Mucosa of gallbladder (tissue), 1 donor: ENCODE measurements at places on chromosomes 2 and 18.

DNA sequence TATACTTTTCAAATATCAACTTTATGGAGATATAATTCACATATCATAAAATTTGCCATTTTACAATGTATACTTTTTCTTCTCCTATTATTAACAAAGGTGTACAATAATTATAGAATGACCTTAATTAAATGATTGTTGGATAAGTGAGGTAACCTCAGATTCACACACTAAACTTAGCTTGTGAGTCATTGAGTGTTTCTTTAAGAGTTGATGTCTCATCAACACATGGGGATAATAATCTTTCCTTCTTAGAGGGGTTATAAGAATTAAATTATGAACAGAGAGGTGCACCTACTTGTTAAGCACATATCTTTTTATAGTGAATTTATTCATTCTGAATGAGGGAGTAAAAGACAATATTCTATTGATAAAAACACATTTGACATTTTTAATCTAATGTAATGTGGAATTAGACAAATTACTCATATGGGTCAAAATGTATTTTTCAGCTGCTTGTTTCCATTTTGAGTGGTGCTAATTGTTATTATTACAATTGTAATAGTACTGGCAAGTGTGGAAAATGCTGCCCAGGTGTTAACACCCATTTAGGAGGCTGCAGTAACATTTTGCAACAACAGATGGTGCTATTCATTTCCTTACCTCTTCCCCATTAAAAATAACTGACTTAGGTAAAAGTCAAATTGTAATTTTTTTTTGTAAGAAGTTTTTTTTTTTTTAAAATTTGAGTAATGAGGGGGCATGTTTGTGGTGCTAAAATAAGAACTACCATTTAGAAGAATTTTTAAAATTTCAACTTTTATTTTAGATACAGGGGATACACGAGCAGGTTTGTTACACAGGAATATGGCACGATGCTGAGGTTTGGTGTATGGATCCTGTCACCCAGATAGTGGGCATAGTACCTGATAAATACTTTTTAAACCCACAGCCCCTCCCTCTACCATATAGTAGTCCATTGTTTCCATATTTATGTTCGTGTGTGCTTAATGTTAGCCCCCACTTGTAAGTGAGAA lies 32.1 kb upstream of the DYNAP start:
- no peak for DNase-seq

- DNase-seq: no peak
Measured at GRCh38 chr18:26657631-26658581, 109.6 kb upstream of the KCTD1 start.

- DNase-seq: no peak
Measured at GRCh38 chr18:7390731-7391492, 160.0 kb downstream of the LRRC30 start.

GRCh38 chr18:71936744-71937143 lies 607.4 kb downstream of the CBLN2 start:
- DNase-seq: no peak

GRCh38 chr2:64699712-64700111 lies 46.0 kb upstream of the SERTAD2 start:
- no peak for DNase-seq

GRCh38 chr2:19538411-19538963 lies 180.1 kb upstream of the OSR1 start:
- peak; percentile 79 for DNase-seq

DNA sequence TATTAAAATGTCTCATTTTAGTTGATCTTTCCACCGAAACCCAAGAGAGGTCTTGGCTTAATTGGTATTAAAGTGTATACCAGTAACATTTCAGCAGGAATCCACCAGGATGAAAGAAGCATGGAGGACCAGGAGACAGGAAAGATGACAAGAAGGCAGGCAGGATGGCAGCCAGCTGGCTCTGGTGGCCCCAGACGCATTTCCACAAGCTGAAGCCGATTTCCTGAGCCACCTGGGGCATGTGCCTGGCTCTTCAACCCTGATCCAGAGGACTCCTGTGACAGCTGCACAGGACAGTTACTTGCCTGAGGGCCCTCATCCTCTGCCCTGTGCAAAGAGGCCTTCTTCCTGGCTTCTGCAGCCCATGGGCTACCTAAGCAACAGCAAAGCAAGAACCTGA lies 56.9 kb upstream of the NFU1 start:
- DNase-seq: no peak

- no peak for DNase-seq
Measured at GRCh38 chr18:32707147-32707546, 65.7 kb downstream of the KLHL14 start.

GRCh38 chr2:51990684-51991083 lies 958.8 kb upstream of the NRXN1 start:
- no peak for DNase-seq

GRCh38 chr2:236608188-236608525 lies 38.5 kb downstream of the ACKR3 start:
- DNase-seq: no peak

DNA sequence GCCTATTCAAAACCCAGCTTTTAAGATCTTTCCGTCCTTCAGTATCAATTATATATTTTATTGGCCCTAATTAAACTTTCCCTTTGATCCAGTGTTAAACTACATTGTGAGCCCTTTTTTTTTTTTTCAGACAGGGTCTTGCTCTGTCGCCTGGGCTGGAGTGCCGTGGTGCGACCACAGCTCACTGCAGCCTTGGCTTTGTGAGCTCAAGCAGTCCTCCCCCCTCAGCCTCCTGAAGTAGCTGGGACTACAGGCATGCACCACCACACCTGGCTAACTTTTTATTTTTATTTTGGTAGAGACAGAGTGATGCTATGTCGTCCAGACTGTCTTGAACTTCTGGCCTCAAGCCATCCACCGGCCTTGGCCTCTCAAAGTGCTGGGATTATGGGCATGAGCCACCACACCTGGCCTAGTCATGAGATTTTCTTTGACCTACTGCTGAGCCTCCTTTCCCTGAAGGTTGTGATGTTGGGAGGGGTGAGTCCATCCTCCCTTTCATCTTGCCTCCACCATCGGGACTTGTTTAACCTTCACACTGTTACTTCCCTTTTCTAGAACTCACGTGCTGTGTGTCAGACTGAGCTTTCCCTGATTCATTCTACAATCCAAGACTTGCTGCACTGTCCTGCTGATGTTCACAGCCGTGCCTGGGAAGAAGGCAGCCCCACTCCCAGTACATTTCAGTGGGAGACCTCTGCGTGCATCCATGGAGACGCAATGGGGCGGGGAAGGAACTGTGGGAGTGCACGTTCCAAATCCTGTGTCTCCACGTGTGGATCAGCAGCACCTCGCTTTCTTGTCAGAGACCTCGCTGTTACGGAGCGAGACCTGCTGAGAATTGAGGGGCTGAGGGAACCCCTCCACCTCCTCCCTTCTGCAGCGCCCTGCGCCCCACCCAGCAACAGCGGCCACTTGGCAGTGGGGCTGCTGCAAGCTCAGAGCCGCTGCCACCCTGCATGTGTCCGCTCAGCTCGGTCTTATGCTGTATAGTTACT lies 10.8 kb downstream of the OXER1 start:
- no peak for DNase-seq

DNA sequence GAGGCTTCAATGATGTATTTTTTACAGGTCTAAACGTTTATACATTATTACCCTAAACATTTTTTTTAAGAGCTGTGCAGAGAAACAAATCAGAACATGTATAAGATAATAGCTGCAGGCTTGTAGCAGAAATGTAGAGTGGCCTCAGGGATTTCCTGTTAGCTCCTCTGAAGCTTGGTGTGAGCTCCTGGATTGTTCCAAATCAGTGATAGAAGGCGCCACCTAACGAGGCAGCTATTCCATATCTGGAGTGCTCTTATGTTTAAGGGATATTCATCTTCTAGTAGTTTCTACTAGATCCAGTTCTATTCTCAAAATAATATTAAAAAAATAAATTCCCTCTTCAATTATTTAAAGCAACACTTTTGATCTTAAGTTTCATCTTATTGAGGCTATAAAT lies 93.1 kb downstream of the LRP1B start:
- no peak for DNase-seq

DNA sequence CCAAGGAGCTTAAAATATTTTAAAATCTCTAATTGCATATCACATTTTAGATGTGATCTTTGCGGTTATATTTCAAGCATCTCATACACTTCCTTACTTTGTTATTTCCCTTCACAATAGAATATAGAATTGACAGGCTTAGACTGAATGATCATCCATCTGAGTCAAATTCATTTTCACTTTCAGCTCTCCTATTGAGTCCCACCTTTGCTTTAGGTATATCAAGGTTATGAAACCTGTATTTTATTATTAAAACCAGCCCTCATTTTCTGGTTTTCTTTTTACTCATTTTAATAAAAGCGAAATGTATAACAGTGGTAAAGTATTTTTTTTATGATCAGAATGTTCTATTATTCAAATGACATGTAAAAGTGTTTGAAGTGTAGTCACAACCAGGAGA lies 162.9 kb upstream of the KYNU start:
- no peak for DNase-seq

GRCh38 chr2:231376857-231377256 lies 18.7 kb upstream of the B3GNT7 start:
- DNase-seq: no peak
